ENCODE measurements at places on chromosomes 5 and 9.

DNA sequence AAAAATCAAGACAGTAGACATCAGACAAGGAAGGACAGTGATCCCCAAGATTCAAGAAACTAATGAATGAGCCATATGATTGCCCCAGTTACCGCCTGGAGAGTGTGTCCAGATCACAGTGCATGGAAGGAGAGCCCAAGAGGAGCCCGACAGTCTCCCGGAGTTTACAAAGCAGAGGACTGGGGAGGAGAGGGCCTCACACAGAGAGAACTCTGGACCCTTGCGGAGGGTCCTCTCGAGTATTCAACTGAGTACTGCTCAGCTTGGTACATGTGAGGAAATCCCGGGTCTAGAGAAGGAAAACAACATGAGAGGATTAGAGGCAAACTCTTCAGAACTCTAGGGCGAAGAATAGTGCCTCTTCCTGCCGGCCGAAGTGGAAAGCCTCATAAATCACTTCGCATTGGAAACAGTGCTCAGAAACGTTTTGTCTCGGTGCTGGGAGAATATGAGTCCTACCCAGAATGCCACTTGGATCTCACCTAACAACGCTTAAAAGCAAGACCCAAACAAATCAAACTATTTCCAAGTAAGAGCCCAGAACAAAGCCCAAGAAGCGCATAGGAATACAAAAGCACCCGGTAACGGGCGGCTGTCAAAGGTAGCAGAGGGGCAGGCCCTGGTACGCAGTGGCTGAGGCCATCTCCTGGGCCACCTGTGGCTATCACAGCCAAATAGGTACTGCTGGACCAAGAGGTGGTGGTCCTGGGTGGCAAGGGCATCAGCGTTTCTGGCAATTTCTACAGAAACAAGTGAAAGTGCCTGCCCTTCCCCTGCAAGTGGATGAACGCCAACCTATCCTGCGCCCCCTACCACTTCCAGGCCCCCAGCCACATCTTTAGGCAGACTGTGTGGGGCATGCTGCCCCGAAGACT is 36.0 kb downstream of the FAM78A start:
- no peak for DNase-seq

DNA sequence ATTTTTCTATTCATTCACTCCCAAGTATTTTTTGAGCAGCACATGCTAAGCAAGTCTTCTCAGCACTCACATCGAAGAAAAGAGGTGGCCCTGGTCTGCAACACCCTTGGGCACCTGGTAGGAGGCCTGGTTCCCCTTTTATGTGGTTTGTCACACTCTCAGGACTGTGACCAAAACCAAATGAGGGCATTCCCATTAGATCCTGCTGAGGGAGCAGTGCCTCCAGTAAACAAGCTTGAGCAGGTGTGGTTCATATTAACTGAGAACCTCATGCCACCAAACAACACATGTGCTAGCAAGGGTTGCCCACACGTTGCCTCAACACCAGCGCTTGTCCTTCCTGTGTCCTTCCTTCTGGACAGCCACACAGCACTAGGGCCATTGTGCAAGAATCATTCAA is 26.9 kb upstream of the SYK start:
- DNase-seq = no peak

GRCh38 chr5:68240202-68240601 is 24.6 kb downstream of the PIK3R1 start:
- DNase-seq = no peak

DNA sequence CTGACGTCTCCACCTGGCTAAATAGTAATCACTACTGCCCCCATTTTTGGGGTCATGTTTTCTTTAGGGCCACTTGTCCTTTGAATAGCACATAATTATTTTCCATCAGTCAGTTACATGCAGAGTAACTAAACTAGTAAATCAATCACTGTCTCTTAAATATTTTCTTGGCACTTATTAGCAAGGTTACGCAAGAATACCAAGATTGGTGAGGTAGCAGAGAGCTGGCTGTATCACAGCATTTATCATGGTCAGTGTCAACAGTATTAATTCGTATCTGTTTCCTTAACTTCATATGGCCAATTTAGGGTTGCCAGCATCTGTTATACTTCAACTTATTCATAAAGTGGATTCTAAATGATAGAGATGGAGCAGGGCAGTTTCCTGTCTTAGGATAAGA is 346.8 kb upstream of the FAM174A start:
- no peak for DNase-seq

- no peak for DNase-seq
Measured at GRCh38 chr5:1901061-1901460, 18.3 kb upstream of the IRX4 start.

DNA sequence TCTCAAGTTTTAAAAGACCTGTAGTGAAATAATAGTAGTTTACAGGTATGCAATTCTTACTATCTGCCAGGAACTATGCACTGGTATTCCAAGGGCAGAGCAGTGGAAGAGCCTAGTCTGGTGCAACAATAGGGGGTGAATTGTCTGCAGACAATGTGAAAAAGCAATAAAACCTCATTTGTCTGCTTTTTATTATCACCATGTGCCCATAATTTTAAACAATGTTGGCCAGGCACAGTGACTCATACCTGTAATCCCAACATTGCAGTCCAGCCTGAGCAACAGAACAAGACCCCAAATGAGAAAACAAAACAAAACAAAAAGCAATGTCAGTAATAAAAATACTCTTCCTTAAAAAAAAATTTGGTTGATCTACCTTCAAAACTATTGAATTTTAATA is 12.2 kb upstream of the SLC44A1 start:
- DNase-seq = no peak

DNA sequence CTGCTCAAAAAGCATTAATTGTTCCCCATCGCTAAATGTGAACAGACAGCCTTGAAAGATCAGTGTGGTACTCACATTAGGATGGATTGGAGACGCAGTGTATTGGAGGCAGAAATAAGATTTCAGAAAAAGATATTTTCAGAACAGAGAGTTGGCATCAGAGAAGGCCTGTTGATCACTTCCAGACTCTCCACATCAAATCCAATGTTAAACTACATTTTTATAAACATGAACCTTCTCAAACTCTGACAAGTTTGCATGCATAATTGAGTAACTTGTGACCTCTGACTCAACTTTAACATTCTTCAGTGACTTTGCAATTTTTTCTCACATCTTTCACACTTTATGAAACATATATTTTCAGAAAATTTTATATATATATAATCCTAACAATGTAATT is 919.6 kb upstream of the SEMA6A start:
- no peak for DNase-seq

DNA sequence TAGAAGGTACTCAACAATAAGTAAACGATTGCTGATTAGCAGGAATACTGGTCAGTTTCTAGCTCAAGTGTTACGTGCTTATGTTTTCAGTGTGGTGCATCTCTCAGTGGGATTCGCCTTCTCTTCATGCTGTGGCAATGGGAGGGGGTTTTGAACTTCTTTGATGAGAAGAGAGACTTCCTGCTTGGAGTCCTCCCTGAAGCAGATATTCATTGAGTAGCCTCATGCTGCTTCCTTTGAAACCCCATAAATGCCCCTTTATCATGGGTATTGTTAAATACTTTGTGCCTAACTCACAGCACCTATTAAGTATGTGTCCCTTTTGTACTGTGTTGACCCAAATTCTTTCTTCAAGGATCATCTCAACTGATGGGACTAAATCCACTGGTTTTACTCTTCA is 116.5 kb downstream of the DOCK8 start:
- DNase-seq = no peak

GRCh38 chr5:137938751-137939143 is 49.5 kb downstream of the PKD2L2 start:
- no peak for DNase-seq

DNA sequence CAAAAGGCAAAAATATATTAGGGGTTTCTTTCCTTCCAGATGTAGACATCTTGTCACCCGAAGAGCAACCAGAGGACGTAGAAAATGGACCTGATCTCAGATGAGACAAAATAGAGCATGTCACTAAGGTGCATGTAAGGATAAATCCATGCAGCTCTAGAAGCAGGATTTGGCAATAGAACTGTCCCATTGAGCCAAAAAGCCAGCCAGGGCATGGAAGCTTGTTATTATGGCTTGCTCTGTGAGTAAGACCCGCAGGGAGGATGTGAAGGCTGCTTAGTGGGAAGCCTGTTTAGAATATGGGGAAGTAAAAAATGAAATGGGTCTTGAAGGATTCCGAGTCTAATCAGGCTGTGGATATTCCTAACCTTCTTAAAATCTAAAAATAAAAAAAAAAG is 165.6 kb upstream of the MPDZ start:
- no peak for DNase-seq

DNA sequence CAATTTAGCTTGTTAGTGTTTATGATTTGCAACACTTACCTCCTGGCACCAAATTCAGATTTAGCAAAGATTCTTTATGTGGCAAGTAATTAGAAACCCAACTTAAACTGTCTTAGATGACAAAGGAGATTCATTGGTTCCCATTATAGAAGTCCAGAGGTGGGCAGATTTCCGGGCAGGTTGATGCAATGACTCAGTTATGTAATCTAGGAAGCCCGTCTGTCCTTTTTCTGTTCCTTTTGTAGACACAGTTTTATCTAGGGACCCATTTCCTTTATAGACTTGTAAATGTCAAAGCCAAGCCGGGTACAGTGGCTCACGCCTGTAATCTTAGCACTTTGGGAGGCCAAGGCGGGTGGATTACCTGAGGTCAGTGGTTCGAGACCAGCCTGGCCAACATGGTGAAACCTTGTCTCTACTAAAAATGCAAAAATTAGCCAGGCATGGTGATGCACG is 20.3 kb upstream of the ANKRD33B start:
- DNase-seq = no peak

DNA sequence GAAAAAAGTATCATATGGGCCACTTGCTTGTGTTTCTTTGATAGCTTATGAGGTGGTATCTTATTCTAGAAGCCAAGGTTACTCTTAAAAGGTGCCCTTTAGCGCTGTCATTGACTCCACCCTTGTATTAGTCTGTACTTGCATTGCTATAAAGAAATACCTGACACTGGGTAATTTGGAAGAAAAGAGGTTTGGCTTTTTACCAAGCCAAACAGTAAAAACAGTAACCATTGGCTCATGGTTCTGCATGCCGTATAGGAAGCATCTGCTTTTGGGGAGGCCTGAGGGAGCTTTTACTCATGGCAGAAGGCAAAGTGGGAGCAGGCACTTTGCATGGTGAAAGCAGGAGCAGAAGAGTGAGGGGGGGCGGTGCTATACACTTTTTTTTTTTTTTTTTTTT is 87.4 kb downstream of the TEK start:
- no peak for DNase-seq

- no peak for DNase-seq
Measured at GRCh38 chr5:135063511-135064234, 29.6 kb upstream of the PITX1 start.

DNA sequence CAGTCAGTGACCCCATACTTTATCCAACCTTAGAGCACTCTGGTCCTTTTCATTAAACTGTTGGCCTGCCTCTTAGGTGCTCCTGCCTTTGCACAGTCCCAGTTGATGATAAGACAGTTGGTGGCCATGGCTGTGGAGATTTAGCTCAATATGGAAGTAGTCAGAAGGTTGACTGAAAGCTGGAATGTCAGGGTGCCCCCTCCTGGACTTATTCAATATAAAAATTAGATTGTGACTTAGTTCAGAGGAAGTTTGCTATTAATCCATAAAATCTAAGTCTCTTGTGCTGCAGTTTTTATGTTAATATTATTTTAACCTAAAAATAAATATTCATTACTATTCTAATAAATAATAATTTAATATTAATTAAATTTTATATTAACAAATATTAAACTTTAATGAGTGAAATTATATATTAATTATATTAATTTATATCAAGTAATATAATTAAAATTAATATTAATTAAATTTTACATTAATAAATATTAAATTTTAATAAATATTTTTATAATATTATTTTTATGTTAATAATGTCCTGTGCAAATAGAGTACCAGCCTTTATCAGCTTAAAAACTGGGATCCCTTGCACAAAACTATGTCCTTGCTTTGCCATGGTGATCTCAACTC is 77.7 kb upstream of the ADAMTSL1 start:
- DNase-seq = no peak

DNA sequence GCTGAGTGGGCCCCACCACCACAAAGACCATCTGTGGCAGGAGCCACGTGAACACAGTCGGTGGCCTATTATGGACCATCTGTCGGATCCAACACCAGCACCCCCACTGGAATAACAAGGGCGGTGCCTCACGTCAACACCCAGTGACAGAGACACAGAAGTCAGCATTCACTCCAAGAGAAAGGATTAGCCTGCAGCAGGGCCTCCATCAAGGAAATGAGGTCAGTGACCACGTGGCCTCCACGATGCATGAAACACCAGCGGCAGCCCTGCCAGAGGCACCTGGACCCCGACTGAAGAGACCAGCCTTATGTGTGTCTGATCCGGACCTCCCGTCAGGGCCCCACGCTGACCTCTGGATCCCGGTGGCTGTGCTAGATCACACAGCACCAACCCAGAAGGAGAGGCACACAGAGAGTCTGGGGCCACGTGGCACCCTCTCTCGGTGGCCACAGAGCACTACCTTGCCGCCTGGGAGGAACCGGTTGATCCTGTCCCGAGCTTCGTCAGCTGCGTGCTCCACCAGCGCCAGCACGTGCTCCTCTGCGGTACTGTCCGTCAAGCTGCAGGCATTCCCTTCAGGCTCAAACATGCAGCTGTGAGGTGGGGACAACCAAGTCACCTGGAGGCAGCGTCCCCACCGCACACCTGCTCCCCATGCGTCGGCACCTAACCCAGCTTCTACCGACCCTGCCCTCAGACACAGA is 9.0 kb downstream of the BRD9 start:
- DNase-seq = no peak

DNA sequence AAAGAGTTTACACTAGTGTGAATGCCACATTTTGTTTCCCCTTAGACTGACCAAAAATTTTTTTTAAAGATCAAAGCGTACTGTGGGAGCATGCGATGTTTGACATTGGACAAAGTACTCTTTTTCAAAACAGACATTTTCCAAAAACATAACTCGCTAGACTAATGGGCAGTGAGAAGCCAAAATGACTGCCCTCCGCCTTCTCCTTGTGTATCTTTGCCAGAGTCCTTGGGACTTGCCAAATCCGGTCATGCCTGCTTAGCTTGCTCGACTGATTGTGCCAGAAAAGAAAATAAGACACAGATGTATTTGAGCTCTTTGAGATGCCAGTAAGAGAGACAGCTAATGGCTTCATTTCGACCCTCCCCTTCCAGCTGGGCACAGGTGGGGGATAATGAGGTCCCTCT is 157.5 kb downstream of the MAPKAP1 start:
- DNase-seq = no peak

DNA sequence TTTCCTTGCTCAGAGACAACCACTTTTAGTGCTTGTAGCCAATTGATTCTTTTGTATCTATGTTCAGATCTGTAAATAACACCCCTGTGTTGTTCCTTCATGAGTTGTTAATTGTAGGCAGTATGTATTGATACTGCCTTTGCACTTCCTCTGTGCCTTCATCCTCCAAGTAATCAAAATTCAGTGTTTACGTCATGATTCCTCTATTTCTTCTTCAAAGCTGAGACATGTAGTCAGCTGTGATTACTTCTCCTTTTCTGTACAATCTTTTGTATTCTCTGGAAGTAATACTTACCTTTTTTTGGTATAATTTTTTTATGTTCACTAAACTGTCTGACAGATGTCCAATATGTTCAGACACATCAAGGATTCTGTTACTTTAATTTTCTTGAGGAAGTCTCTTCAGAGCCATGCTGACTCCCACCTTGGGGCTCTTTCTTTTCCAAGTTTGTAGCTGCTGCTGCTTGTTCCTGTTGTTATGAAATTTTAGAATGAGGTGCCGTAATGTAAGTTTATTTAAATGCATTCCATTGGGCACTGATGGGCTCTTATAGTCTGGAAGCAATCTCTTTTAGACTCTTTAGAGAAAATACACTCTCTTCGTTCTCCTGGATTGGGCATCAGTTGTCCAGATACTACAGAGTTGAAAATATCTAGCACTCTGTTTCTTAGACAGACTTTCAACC is 30.5 kb upstream of the LRRC70 start:
- no peak for DNase-seq

- DNase-seq = no peak
Measured at GRCh38 chr9:93216073-93216365, 32.1 kb downstream of the WNK2 start.

Measured in stimulated activated CD4-positive, alpha-beta T cell treated with anti-CD3 and anti-CD28 coated beads, Interleukin-4, amount 100 ng/mL, for 24 hours (primary cell).